ENCODE measurements at places on chromosomes 5 and 9.

- DNase-seq, result peak; percentile 77
Observed at GRCh38 chr5:77957-78804, 13.8 kb upstream of the PLEKHG4B start.

DNA sequence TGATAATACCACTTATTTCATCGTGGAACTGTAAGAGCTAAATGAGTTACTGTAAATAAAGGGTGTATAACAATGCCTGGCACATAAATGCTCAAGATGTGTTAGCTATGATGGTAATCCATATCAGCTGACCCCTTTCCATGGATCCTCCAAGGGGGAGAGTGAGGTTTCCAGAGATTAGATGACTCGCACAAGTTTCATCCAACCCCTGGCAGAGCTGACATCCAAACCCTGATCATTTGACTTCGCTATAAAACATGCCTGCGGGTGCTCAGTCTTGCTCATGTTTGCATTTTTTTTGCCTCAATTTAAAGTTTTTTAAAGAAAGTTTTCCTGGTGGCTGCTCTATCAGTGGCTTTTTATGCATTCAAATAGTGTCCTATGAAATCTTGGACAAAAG, 145.7 kb upstream of the SMIM23 start:
- no peak for DNase-seq

DNA sequence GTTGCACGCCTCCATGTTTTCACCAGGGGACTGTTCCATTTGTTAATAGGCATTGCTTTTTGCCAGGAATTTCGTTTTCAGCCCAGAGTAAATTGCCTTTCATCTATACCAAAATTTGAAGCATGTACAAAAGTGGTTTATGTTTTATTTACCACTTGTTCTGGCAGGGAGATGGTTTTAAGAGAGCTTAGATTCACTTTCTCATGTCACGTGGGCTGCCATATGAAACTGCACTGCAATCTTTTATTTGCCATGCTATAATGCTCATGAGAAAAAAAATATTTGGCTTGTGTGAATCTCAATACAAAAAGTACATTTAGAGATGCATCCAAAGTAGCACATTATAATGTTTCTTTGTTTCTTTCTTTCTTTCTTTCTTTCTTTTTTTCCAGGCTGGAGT, 284.1 kb upstream of the GRIA1 start:
- DNase-seq, result no peak

- DNase-seq, result no peak
Observed at GRCh38 chr9:9341203-9341602, 1271.6 kb downstream of the PTPRD start.

DNA sequence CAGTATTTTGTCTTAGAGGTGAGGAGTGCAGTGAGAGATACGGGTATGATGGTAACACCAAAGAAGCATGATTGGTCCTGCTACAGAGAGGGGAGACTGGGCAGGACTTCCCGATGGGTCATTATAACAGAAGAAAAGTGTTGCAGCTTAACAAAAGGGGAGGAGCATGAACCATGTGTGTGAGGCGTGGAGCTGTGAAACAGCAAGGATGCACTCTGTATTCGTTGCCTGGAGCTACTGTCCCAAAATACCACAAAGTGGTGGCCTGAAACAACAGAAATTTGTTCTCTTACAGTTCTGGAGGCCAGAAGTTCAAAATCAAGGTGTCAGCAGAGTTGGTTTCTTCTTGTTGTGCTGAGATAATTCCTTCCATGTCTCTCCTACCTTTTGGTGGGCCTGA, 59.4 kb upstream of the GRHPR start:
- DNase-seq, result no peak

GRCh38 chr5:17748941-17749340, 114.7 kb downstream of the TAF11L14 start:
- DNase-seq, result no peak

- no peak for DNase-seq
Observed at GRCh38 chr5:109407913-109408312, 1.9 kb downstream of the PJA2 start.

GRCh38 chr9:130923611-130924447, 15.2 kb downstream of the FIBCD1 start:
- no peak for DNase-seq

DNA sequence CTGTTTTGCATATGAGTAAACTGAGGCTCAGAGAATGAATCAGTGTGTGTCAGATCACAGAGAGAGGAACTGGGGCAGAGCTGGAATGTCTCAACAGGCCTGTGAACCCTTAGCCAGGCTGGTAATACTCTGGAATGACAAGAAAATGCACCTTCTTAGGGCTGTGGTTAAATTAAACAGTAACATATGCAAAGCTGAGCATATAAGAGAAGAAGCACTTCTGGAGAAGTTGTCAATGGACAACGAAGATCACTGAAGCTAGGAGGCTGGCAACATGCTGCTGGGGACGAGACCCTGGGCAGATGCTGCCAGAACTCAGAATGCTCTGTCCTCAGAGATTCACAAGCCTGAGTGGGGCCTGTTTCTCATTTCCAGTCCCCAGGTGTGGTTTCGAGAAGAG, 64.6 kb upstream of the EPB41L4B start:
- no peak for DNase-seq
